ENCODE measurements at places on chromosomes 1 and 21.

DNA sequence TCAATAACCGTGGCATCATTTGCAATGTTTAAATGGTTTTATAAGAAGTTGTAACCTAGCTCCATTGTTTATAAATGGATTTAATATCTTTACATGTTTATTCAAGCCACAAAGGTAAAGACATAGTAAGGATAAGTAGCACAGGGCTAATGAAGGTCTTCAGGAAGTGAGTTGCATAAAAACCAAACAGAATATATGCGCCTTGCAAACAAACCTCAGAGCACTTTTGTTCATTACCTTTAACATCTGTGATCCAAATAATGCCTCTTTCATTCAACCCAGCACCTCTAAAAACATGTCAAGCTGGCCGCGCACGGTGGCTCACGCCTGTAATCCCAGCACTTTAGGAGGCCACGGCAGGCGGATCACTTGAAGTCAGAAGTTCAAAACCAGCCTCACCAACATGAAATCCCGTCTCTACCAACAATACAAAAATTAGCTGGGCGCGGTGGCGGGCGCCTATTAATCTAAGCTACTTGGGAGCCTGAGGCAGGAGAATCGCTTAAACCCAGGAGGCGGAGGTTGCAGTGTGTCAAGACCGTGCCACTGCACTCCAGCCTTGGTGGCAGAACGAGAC, 25.3 kb downstream of the BRINP3 start:
- DNase-seq: no peak

- no peak for DNase-seq
These were observed 715.7 kb upstream of the ZP4 start for GRCh38 chr1:238606457-238606856.

DNA sequence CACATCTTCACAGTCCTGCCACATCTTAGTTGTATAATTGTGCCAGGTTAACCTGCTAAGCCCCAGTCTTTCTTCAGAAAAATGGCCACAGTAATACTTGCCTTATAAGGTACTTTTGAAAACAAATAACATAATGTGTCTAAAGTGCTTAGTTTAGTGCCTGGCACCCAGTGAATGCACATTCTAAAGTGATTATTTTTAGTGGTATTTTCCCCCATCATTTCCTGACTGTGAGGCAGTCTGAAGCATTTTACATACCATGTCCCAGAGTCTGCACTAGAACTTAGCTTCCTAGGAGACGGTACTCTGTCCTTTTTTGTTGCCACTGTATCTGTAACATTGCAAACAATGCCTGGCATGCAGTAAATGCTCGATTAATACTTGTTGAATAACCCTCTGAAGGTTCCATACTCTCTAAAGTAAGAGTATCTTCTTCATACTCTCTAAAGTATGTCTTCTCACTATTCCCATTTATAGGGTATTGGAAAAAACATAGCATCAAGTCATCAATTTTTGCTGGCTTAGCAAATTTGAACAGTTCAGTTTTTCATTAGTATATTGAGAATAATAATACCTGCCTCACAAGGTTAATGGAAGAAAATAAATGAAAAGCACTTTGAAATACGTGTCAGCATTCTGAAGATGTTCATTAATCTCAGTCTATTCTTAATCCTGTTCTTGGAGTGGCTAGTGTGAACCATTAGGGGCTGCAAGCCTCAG, 43.7 kb downstream of the FMO3 start:
- DNase-seq: no peak

GRCh38 chr1:38964140-38964548, 22.5 kb upstream of the RHBDL2 start:
- DNase-seq: peak; percentile 20

GRCh38 chr1:209876078-209876800, 48.5 kb downstream of the UTP25 start:
- no peak for DNase-seq

DNA sequence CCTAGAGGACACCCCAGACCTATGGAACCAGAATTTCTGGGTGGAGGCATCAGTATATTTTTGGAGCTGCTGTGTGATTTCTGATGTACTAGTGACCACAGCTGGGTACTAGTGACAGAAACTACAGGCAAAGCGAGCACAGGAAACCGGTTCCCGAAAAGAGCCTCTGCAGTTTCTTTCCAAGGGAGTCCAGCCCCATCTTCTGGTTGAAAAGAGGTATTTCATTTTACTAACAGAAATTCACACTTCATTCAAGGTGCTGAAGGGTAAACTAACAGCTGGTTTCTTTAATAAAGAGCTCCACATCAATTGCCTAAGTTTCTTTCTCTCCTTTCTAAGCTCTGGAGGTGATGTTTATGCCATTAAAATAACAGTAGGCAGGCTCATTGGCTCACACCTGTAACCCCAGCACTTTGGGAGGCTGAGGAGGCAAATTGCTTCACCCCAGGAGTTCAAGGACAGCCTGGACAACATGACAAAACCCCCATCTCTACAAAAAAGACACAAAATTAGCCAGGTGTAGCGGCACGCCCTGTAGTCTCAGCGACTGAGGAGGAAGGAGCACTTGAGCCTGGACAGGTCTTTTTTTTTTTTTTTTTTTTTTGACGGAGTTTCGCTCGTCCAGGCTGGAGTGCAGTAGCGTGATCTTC, 22.0 kb downstream of the THAP3 start:
- DNase-seq: peak; percentile 55
